NCI-H1048 (cell line): ENCODE measurements at places on chromosomes 7 and 10.

GRCh38 chr7:104973909-104974415 is 40.0 kb upstream of the KMT2E start:
- no peak for DNase-seq

DNA sequence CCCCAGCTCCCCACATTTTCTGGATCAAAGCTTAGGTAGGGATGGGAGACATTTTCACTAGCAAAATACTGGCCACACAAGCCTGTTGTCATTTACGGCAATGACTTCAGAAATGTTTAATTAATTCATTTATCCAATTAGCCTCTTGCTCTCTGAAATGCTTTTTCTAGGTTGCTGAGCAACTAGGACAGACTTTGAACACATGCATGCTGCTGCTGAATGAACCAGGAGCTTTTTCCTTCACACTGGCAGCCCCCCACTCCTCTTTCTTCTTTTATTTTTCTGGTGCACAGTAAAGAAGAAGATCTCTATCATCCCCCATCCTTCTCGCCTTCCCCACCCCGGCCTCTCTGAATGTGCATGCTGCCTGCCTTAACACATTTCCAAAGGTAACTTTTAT is 22.5 kb downstream of the SORCS3 start:
- no peak for DNase-seq

DNA sequence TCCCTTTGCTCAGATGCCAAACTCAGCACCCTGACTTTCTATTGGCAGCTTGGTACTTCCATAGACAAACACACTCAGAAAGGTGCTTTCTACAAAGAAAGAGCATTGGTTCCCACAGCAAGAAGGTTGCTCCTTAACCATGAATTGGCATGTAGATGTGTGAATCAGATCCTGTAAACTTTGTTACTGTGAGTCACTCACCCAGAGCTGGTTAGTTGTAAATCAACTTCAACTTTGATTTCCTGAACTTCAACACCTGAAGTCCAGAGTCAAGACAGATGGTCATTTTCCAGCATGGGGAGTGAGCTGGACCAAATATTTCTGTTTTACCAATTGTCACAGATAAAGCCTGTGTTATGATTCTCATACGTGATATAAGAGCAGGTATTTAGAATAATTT is 797.2 kb downstream of the TNS3 start:
- no peak for DNase-seq

DNA sequence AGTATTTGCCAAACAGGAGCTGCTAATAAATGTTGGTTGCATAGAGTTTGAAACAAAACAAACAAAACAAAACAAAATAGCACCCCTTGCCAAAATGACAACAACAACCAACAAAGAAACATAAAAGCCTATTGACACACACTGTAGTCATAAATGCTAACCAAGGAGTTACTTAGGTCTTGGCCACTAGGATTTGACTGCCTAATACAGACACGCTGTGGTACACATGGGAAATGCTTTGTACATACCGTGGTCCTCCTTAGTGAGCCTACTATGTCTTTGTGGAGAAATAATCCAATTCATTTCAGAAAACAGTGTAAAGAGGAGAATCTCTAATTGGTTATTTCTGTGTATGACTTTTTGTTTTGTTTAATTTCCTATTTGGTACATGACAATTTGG is 53.2 kb upstream of the MTPN start:
- no peak for DNase-seq

DNA sequence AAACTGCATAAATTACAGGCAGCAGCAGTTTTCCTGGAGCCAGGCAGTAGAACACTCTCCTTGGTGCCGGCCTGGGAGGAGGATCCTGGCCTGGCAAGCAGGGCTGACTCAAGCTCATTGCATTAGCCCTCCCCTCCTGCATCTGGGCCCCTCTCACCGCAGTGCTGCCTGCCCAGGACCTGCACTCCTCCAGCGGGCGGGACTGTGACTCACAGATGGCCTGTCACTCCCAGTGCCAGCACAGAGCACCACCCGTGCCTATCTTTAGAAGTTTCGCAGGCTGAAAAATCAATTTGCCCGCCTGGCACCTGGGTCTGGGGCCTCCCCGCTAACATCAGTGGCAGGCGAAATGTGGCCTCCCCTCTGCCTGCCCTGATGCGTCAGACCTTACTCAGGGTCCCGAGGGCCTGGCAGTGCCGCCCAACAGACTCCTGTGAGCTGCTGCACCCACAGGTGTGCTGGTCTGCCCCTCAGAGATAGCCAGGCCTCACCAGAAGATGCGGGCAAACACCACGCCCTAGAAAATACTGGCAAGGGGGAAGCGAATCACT is 123.8 kb downstream of the KCNMA1 start:
- DNase-seq: no peak

GRCh38 chr7:4642468-4643203 is 39.5 kb upstream of the FOXK1 start:
- DNase-seq: no peak

DNA sequence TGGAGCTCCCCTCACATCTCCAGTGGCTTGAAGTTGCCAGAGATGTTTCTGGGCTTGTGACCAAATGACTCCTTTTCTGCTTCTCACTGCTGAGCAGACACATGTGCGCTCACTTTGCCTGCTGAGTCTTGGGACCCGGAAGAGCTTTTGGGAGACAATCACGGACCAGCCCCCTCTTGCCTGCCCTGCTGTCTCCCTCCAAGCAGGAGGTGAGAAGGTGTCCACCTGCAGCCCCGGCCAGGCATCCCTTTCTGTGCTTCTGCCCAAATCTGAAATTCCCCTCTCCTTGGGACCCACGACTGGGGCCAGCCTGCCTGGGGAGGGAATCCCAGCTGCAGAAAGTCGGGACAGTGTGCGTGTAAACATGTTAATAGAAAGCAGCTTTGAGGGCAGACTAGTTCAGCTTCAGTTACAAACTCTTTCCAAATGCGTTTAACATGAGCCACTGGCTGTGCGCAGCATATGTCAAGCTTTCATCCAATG is 31.7 kb downstream of the HTRA1 start:
- no peak for DNase-seq

DNA sequence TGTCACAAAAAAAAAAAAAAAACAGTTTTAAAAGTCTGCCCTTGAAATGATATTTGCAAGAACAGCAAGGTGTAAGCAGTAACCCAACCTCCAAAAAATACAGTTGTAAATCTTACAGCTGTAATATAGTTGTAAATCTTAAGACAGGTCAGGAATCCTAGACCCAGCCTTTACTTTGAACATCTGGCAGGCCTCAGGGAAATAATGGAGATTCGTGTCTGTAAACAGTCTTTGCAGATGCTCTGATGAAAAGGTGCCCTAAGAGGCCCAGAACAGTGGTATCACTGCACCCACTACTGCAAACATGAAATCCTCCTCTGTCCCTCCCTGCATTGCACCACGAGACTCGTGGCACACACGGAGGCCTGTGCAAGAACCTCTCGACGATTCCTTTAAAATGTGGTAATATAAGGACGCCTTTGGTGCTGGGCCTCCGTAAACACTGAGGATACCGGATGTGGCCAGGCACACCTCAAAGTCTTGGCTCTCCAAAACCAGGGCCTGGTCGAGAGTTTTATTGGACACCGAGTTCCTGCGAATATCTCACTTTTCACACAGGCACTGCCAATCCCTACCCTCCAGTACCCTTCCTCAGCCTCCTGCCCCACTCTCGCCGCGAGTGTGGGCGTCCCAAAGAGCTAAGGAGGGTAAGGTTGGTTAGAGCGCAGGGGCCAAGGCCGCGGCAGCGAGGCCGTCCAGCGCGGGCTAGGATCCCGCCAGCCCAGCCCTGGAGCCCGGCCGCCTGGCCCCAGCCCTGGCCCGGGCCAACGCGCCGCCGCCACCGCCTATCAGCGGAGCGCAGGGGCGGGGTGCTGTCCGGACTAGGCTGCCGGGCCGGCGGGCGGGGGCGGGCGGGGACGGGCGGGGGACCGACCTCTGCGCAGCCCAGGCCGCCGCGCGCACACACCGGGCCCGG is at the start of gene REEP3:
Gene REEP3 (plus strand): TSS at position 902 of the 916 bp plus-strand sequence. CDS start 145 bp downstream, outside the sequence.
- DNase-seq: no peak

DNA sequence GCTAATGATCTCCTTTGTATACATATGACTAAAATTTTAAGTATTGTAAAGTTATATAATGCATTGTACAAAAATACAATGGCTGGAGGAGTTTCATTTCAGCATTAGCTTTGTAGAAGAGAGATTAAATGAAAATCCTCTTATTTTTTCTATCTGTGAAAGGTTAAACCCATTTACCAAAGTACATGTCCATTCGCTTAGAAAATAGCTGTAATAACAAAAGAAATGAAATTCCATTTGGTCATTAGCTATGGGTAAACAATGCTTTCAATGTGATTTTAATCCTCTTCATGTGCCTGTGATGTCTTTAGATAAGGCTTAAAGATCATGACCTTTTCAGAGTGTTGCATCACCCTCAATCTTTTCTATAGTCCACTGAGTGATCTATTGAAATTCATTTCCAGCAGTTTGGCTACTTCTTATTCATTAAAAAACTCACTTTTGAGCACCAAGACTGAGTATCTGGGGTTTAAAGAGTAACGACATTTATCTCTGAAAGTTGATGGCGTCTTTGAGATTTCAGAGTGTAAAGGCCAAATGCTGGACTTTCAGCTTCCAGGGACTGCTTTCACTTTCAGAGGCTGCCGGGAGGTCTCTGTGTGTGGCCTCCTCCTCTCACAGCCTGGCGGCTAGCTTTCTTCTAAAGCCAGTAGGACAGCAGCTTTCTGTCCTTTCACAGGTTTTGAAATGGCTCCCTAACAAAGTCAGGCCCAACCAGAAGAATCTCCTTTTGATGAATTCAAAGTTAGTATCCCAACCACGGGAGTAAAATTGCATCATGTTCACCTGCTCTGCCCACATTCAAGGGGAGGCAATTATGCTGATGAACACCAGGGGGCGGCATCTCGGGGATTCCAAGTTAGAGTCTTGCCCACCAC is 701.4 kb upstream of the COBL start:
- peak; percentile 5 for DNase-seq

GRCh38 chr7:82319674-82320118 is 123.9 kb downstream of the CACNA2D1 start:
- DNase-seq: no peak

GRCh38 chr10:60253484-60253883 is 136.2 kb downstream of the ANK3 start:
- no peak for DNase-seq

DNA sequence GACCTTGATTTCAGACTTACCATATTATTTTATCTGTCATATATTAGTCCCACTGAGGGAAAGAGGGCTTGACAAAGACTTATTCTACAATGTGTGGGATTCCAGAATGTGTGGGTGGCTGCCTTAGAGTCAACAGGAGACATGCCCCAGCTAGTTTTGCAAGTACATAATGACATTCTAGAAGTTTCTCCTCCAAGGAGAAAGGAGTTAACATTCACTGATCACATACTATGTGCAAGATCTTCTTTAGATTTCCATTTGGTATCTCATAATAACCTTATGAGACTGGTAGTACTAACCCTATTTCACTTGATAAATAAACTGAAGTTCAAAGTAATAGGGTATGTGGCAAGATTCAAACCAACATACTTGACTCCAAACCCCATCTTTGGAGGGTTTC is 25.2 kb downstream of the IRF5 start:
- DNase-seq: no peak
